Prostate gland (tissue), 2 donors: ENCODE measurements at places on chromosomes 7 and 10. TPM values are rescaled to one million over a fixed set of nuclear protein-coding genes. Genes with fewer than 3 reads are reported as not detected.

The MMD2 gene
- total RNA-seq: not detected

The CRPPA gene
- total RNA-seq: 1.6 TPM

The H2BK1 gene
- total RNA-seq: not detected

The CLDN3 gene
- 156 TPM for total RNA-seq

The OPN1SW gene
- total RNA-seq: not detected

The TMEM236 gene
- 0.14 TPM for total RNA-seq

The LRRC61 gene
- 34.4 TPM for total RNA-seq

The PTPRN2 gene
- total RNA-seq: 55.5 TPM

The PARP12 gene
- total RNA-seq: 46.4 TPM

The OR2A7 gene
- 10.7 TPM for total RNA-seq

The EPHB4 gene
- 80.8 TPM for total RNA-seq

The SPDYE11 gene
- total RNA-seq: not detected

The TMEM213 gene
- total RNA-seq: not detected

The TMEM196 gene
- total RNA-seq: not detected

The TRIM73 gene
- 7.1 TPM for total RNA-seq

The PKD2L1 gene
- total RNA-seq: 0.09 TPM

The GNG11 gene
- 8.9 TPM for total RNA-seq

The GPR146 gene
- 6.1 TPM for total RNA-seq

The ARHGEF35 gene
- total RNA-seq: 9.7 TPM

The LRIT2 gene
- not detected for total RNA-seq

The FAM241B gene
- total RNA-seq: 13.4 TPM

The ANKRD2 gene
- not detected for total RNA-seq

The PAX4 gene
- total RNA-seq: not detected

The UPK3BL2 gene
- total RNA-seq: 9.9 TPM

The CDNF gene
- 15.8 TPM for total RNA-seq

The ENTPD1 gene
- total RNA-seq: 7.0 TPM

The ZC3HAV1L gene
- 26.0 TPM for total RNA-seq

The SLC13A1 gene
- not detected for total RNA-seq

The LRGUK gene
- total RNA-seq: 1.3 TPM

The NEURL1 gene
- total RNA-seq: 10.5 TPM

The DNAJC30 gene
- 16.8 TPM for total RNA-seq

The GAD2 gene
- total RNA-seq: not detected

The TMEM176A gene
- total RNA-seq: 6.9 TPM

The CASTOR2 gene
- 19.9 TPM for total RNA-seq

The OR2A5 gene
- not detected for total RNA-seq

The NEUROG3 gene
- total RNA-seq: not detected

The AKR1C8 gene
- not detected for total RNA-seq

The CCL24 gene
- total RNA-seq: not detected

The MRLN gene
- not detected for total RNA-seq

The WNT8B gene
- 1.8 TPM for total RNA-seq

The OR6V1 gene
- total RNA-seq: not detected

The ARMC10 gene
- total RNA-seq: 50.6 TPM

The FAM25C gene
- not detected for total RNA-seq

The DOCK1 gene
- 41.2 TPM for total RNA-seq

The MAGI2 gene
- 31.3 TPM for total RNA-seq

The HOXA4 gene
- 1.8 TPM for total RNA-seq

The PLPP4 gene
- total RNA-seq: 61.3 TPM

The TAS2R41 gene
- not detected for total RNA-seq

The NKX2-3 gene
- total RNA-seq: not detected

The PNPLA8 gene
- total RNA-seq: 27.3 TPM
